Activated gamma-delta T cell (primary cell): ENCODE measurements at places on chromosomes 1 and 21.

DNA sequence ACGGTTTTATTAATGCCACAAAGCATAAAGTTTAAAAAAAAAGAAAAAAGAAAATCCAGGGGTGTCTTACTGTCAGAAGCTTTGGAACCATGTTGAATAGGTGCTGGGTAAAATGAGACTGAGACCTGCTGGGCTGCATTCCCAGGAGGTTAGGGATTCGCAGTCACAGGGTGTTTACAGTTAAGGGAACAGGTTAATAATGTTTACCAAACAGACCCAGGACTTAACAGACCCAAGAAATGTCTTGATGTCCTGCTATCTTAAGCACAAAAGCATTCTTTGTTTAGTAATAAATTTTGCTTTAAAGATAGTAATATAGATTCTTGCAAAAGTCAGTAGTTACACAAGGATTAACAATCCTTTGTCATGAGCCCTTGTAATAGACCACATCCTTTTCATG lies 54.7 kb downstream of the OLFML3 start:
- no peak for DNase-seq

DNA sequence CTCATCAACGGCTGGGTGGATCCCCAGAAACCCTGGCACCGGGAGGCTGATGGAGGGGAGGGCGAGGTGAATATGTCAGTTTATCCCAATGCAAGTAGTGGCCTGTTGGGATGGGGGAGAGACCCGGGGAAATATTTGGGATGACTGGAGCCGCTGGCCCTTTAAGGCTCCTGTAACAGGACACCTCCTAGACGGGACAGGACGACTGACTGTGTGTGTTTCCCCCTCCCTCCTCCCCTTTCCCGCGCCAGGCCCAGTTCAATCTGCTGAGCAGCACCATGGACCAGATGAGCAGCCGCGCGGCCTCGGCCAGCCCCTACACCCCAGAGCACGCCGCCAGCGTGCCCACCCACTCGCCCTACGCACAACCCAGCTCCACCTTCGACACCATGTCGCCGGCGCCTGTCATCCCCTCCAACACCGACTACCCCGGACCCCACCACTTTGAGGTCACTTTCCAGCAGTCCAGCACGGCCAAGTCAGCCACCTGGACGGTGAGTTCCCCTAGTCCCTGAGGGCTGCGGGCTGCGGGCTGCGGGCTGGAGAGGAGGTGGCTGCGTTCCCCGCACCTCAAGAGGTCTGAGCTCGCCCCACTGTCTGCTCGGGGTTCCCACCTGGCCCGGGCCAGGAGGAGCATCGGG lies 44.8 kb upstream of the CCDC27 start:
- DNase-seq = no peak

DNA sequence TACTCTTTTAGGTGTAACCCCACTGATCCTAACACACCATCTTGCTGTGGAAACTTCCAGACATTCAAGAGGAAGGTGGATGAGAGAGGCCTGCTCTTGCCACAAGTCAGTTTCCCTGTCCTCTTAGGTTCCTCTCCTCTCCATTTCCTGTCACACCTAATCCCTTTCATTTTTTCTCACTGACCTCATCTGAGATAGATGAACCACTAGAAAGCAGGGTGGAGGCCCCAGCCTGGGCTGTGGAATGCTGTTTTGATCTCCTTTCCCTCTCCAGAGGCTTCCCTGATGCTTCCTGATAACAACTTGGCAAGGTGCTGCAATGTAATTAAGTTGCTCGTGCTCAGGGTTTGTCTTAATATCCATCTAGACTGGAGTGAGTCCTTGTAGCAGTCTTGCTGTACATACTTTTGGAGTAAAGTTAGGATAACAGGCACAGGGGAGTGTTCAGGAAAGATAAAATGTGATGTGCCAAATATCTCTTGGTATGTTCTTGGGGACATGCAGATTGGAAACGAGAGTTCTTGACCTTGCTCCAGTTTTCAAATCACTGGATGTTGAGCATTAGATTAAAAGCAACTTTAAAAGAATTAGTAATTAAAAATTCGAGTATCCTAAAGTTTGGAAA lies 11.2 kb downstream of the LRRC42 start:
- no peak for DNase-seq

DNA sequence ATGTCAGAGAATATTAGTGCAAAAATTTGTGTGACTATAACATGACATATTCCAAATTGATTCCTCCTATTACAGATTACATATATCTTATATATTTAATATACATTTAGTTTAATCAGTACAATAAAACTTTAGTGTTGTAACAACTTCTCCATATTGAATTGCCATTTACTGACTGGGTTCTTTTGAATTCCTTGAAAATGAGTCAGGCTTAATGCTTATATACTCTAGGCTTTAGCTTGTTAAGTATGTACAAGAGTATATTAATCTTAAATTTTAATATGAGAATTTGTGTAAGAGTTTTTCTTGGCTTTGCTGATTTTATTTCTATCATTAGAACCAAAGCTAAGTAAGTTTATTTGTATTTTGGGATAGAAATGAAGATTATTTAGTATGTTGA lies 40.3 kb downstream of the XPR1 start:
- DNase-seq = no peak

DNA sequence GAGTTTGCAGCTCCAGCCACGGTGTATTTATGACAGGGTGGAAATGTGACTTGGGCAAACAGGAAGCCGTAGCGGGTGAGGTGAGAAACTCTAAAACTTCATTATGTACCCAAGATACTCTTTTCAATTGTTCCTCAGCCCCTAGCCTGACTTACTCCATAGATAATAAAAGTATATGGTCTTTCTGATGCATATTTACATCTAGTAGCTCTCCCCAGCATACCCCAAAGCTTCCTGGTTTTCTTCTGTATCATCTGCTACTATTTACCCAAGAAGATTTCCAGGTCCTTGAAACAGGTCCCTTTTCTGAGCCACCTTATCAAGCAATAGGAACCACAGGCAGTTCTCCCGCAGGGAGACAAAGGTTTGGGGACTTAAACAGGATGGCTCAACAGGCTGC lies 201.5 kb upstream of the ESRRG start:
- no peak for DNase-seq

GRCh38 chr1:181998858-181999257 lies 62.7 kb downstream of the ZNF648 start:
- no peak for DNase-seq

DNA sequence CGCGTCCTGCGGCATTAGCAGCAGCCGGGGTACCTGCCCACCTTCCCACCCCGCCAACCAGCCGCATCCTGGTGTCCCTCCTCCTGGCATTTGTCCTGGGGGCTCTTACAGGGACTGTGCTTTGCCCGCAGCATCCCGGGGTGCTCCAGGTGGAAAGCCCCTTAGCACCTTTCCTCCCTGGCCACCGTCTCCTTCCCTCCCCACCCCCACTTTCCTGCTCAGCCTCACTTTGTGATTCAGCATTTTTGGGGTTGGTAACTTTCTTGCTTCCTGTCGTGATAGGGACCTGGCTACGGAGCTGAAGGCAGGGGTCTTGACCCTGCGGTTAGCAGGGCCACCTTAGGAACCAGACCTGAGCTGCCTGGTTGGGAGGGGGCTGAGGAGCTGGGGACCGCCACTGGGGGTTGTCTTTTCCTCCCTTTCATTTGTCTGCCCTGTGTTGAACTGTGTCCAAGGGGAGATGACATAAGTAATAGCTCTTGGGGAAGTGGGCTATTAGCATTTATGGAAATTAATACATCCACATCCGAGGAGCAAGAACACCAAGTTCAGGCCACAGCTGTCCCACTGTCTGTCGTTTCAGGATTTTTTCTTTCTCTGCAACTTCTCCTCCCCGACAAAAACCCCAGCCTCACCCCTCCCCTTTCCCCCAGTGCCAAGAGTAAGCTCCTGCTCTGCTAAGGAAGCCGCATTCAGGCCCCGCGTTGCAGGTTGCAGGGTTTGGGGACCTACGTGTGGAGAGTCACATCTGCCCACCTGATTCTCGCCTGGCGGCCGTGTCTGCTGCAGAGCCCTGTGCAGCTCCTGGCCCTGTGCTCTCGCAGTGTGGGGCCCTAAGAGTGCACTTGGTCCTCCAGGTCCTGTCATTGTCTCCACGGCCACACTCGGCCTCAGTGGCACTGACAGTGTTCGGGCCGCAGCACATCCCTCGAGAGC lies 1.6 kb upstream of the NPHP4 start:
- no peak for DNase-seq

DNA sequence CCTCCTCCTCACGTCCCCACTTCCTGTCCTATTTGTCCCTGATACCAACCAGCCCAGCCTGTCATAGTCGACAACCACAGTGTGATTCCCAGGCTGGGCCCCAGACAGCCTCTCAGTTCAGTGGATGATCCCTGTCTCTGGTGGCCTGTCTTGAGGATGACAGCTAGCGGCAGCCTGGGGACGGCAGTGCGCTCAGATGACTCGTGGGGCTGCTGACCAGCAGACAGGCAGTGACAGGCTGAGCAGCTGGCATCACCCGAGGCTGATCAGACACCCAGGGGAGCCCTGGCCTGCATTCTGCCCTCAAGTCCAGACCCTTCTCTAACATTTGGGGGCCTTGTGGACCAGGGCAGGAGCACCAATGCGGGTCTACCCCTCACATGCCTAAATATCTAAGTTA lies 21.0 kb downstream of the NKAIN1 start:
- DNase-seq = no peak

- no peak for DNase-seq
These were observed 24.0 kb upstream of the RERE start for GRCh38 chr1:8841395-8841794.
